ENCODE measurements at places on chromosomes 13 and 19. TPM values are rescaled to one million over a fixed set of nuclear protein-coding genes. Genes with fewer than 3 reads are reported as not detected.

The TMEM238 gene
- total RNA-seq = 14.1 TPM

The GJA3 gene
- total RNA-seq = 0.76 TPM

The MAST1 gene
- total RNA-seq = 2.5 TPM

The CGB3 gene
- not detected for total RNA-seq

The TBXA2R gene
- total RNA-seq = 0.26 TPM

The SYNE4 gene
- 3.2 TPM for total RNA-seq

- H3K27me3 ChIP-seq = peaks cover 31% of the 10 kb centered on the region
- DNase-seq = no peak
- no peak overlapping the region for H3K27ac ChIP-seq
- no peaks in the 10 kb centered on the region for H3K36me3 ChIP-seq
Measured at GRCh38 chr13:36925603-36926002, 5.6 kb upstream of the SMAD9 start.

GRCh38 chr13:57933606-57934005, 302.1 kb downstream of the PCDH17 start:
- no peaks in the 10 kb centered on the region for H3K36me3 ChIP-seq
- H3K27me3 ChIP-seq = no peaks in the 10 kb centered on the region
- no peak for DNase-seq
- no peaks in the 10 kb centered on the region for H3K4me1 ChIP-seq

- H3K27ac ChIP-seq = no peak overlapping the region
- H3K36me3 ChIP-seq = no peaks in the 10 kb centered on the region
- H3K4me3 ChIP-seq = no peak overlapping the region
- peaks cover 18% of the 10 kb centered on the region for H3K27me3 ChIP-seq
Measured at GRCh38 chr19:50601407-50602088, 33.3 kb upstream of the LRRC4B start.

DNA sequence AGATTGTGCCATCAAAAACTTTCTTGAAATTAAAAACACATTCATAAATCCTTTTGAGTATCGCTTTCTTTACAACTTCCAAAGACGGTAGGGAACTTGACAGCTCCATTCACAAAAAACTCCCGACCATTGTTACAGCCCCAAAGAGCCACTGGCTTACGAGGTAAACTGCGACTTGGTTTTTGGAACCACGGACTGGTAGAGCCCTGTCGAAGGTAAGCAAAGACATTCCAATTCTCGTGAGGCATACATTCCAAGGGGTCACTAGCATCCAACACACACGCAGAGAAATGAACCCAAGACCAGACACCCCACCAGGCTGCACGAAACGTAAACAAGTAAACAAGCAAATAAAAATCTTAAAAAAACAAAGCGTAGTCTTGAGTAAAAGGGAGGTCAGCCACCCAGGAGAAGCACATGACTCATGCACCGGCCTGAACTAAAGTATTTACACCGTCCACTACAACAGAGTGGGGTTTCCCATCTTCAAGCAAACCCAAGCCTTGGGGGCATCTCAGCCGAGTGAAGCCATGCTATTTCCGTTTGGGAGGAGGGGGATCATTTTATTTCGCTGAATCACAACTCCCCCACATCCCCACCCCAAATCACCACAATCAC, 1.4 kb downstream of the BRD4 start:
- H3K4me1 ChIP-seq = peaks cover 49% of the 10 kb centered on the region
- no peak for DNase-seq
- no peaks in the 10 kb centered on the region for H3K27me3 ChIP-seq
- H3K36me3 ChIP-seq = peaks cover 15% of the 10 kb centered on the region
- H3K27ac ChIP-seq = peak overlapping the region; percentile 94

DNA sequence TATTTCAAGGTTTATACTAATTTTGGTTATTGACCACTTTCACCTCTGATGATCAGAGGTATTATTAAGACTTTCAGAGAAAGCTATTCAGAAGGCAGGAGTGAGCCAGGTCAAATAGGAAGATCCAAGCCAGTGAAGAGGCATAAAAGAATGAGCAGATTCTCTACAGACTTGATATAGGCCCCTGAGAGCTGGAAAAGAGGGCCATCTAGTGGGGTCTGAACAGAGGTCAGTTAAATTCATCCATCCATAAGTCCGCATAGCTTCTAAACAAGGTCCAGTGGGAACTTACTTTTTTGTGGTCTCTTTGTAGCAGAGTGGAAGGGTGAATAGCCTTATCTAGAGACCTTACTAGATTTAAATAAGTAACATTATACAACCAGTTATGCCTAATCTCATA, 126.6 kb upstream of the UFM1 start:
- H3K4me3 ChIP-seq = no peak overlapping the region
- no peaks in the 10 kb centered on the region for H3K27me3 ChIP-seq
- H3K36me3 ChIP-seq = no peaks in the 10 kb centered on the region
- DNase-seq = no peak

- peak overlapping the region; percentile 17 for H3K4me3 ChIP-seq
- peaks cover 53% of the 10 kb centered on the region for H3K4me1 ChIP-seq
- H3K27ac ChIP-seq = peak overlapping the region; percentile 92
- H3K27me3 ChIP-seq = no peaks in the 10 kb centered on the region
- H3K36me3 ChIP-seq = no peaks in the 10 kb centered on the region
- peak; percentile 93 for DNase-seq
Measured at GRCh38 chr19:1853295-1854038, 5.2 kb upstream of the REXO1 start.

DNA sequence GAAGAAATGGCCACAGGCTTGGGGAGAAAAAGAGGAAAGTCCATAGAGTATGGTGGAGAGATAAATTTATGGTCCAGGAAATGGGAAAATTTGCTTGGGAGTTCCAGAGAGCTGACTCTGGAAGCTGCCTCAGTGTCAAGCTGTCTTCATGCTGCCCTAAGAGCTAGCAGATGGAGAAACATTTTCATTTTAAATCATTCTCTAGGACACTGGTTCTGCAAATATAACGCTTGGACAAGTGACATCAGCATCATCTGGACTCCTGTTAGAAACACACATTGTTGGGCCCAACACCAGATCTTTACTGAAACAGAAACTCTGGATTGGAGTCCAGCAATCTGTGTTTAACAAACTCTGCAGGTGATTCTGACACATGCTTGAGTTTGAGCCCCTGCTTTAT, 592.0 kb upstream of the KLF12 start:
- no peaks in the 10 kb centered on the region for H3K4me1 ChIP-seq
- H3K4me3 ChIP-seq = no peak overlapping the region
- no peaks in the 10 kb centered on the region for H3K36me3 ChIP-seq
- H3K27ac ChIP-seq = no peak overlapping the region
- H3K27me3 ChIP-seq = peaks cover 5% of the 10 kb centered on the region

DNA sequence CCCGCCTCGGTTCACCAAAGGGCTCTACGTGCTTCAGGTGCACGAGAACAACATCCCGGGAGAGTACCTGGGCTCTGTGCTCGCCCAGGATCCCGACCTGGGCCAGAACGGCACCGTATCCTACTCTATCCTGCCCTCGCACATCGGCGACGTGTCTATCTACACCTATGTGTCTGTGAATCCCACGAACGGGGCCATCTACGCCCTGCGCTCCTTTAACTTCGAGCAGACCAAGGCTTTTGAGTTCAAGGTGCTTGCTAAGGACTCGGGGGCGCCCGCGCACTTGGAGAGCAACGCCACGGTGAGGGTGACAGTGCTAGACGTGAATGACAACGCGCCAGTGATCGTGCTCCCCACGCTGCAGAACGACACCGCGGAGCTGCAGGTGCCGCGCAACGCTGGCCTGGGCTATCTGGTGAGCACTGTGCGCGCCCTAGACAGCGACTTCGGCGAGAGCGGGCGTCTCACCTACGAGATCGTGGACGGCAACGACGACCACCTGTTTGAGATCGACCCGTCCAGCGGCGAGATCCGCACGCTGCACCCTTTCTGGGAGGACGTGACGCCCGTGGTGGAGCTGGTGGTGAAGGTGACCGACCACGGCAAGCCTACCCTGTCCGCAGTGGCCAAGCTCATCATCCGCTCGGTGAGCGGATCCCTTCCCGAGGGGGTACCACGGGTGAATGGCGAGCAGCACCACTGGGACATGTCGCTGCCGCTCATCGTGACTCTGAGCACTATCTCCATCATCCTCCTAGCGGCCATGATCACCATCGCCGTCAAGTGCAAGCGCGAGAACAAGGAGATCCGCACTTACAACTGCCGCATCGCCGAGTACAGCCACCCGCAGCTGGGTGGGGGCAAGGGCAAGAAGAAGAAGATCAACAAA, 2.6 kb downstream of the PCDH17 start:
- DNase-seq = no peak
- peaks cover 56% of the 10 kb centered on the region for H3K27me3 ChIP-seq
- H3K27ac ChIP-seq = peak overlapping the region; percentile 67
- H3K36me3 ChIP-seq = peaks cover 11% of the 10 kb centered on the region
- no peak overlapping the region for H3K4me3 ChIP-seq

DNA sequence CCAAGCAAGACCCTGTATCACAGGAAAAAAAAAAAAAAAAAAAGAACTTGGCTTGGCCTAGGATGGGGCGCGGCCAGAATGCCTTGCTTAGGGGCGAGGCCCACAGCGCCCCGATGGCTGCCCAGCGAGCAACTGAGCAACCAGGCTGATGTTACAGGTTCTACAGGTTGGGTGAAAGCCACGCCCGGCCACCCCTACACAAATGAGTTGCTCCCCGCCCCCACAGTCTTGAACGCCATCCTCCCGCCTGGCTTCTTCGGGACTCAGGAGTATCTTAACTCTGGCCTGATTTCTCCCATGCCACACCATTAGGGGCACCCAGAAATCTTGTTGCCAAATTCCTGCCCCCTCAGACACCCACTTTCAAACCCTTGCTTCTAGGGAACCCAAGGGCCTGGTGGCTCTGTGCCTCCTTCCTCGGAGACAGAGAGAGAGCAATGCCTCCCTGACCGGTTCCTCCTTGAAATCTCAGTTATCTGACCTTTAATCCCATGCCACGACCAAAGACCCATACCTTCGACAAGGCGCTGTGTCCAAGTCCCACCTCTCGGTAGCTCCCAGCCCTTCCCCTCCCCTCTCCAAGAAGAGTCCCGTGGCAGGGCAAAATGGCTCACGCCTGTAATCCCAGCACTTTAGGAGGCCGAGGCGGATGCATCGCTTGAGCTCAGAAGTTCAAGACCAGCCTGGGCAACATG, 1.1 kb upstream of the CBLC start:
- H3K4me3 ChIP-seq = no peak overlapping the region
- peaks cover 7% of the 10 kb centered on the region for H3K4me1 ChIP-seq
- no peaks in the 10 kb centered on the region for H3K36me3 ChIP-seq
- H3K27me3 ChIP-seq = peaks cover 6% of the 10 kb centered on the region

GRCh38 chr19:30552593-30552992, 180.4 kb downstream of the ZNF536 start:
- H3K4me1 ChIP-seq = no peaks in the 10 kb centered on the region
- DNase-seq = no peak
- H3K4me3 ChIP-seq = no peak overlapping the region
- no peak overlapping the region for H3K27ac ChIP-seq
- H3K27me3 ChIP-seq = no peaks in the 10 kb centered on the region
- H3K36me3 ChIP-seq = no peaks in the 10 kb centered on the region

- DNase-seq = no peak
- no peaks in the 10 kb centered on the region for H3K27me3 ChIP-seq
- peaks cover 91% of the 10 kb centered on the region for H3K36me3 ChIP-seq
- H3K4me1 ChIP-seq = peaks cover 25% of the 10 kb centered on the region
- H3K4me3 ChIP-seq = no peak overlapping the region
- H3K27ac ChIP-seq = peak overlapping the region; percentile 75
Measured at GRCh38 chr19:36225219-36225892, 10.4 kb downstream of the ZNF146 start.

DNA sequence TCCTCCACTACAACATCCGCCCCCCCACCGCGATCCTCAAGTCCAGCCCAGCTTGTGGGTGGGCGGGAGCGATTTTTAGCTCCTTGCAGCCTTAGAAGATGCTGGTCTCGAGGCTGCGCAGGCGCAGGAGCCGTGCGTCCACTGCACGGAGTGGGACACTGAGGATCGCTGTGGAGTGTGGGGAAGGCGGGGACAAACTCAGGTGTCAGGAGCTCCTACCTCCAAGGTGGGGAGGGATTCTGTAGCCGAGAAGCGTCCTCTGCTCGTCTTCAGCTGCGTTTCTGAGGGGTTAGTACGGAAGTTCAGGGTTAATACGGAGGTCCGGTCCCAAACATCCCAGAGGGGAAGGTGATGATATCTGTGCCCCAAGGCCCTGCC, at the start of gene RTBDN:
Gene RTBDN (minus strand): TSS at position 14 of the 378 bp plus-strand sequence. CDS start 4,600 bp downstream, outside the sequence.
- peaks cover 83% of the 10 kb centered on the region for H3K27me3 ChIP-seq
- no peak for DNase-seq

GRCh38 chr13:45137526-45137925, 17.2 kb downstream of the GTF2F2 start:
- no peak overlapping the region for H3K27ac ChIP-seq
- H3K4me3 ChIP-seq = no peak overlapping the region
- H3K4me1 ChIP-seq = peaks cover 8% of the 10 kb centered on the region
- H3K27me3 ChIP-seq = no peaks in the 10 kb centered on the region
- no peak for DNase-seq
- H3K36me3 ChIP-seq = peaks cover 28% of the 10 kb centered on the region

DNA sequence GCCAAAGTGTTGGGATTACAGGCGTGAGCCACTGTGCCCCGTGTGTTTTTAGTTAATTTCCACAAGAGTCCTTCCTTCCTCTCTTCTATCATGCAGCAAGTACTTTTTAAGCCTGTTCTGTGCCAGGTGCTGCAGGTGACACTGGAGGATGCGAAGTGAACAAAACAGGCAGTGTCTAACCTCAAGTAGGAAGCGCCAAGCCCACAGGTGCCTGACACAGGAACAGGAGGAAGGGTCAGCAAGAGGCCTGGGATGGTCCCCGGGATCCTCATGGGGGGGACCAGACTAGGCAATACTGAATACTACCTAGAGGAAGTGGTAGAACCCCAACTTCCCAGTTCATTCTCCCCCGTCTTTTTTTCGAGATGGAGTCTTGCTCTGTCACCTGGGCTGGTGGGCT, 1.8 kb upstream of the CALR start:
- DNase-seq = no peak
- H3K36me3 ChIP-seq = peaks cover 34% of the 10 kb centered on the region
- peaks cover 62% of the 10 kb centered on the region for H3K4me1 ChIP-seq
- H3K4me3 ChIP-seq = no peak overlapping the region
- H3K27me3 ChIP-seq = no peaks in the 10 kb centered on the region

Data from activated CD8-positive, alpha-beta memory T cell treated with anti-CD3 and anti-CD28 coated beads, Interleukin-2, amount 10 ng/mL, durations not matched to agents 7 days and 5 days (primary cell).